SK-N-SH (cell line): ENCODE measurements at places on chromosomes 13 and 19.

DNA sequence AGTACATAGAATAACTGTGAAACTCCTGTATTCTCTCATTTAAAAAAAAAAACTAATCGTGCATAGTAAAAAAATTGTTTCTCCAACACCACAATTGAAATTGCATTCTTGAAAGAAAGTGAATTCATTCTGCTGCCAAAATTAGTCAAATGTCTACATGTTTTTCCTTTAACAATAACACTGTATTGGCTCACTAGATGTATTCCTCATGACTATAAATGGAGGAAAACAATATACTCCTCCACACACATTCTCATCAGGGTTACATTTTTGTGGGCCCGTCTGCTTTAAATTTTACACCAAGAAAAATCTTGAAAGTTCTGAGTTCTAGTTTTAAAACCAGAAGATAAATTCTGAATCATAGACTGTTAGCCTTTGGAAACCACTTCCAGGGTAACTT is 233.6 kb downstream of the KLF12 start:
- no peak for DNase-seq

DNA sequence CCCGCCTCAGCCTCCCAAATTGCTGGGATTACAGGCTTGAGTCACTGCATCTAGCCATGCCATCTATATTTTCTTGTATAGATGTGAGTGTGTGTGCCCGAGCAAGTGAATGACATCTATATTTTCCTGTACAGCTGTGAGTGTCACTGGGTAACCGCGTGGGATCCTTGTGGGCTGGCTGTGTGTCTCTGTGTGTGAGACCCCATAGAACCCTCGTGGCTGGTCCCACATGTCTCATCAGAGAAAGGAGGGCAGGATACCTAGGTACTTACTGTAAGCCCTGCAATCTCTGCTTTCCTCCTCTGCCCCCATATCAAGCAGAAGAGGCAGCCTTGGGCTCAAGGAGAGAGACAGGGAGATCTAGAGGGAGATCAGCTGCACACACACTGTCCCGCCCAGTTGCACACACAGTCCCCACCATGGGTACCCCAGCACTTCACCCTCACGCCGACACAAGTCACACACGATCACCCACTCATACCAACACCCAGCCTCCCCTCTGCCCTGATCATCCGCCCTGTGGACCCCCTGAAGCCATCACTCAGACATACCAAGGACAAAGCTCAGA is 655 bp downstream of the DENND1C start:
- DNase-seq, result no peak

- DNase-seq, result no peak
Observed at GRCh38 chr13:97246596-97247158, 24.5 kb downstream of the MBNL2 start.

GRCh38 chr19:13986348-13986904 is 19.7 kb downstream of the RFX1 start:
- peak; percentile 97 for DNase-seq

DNA sequence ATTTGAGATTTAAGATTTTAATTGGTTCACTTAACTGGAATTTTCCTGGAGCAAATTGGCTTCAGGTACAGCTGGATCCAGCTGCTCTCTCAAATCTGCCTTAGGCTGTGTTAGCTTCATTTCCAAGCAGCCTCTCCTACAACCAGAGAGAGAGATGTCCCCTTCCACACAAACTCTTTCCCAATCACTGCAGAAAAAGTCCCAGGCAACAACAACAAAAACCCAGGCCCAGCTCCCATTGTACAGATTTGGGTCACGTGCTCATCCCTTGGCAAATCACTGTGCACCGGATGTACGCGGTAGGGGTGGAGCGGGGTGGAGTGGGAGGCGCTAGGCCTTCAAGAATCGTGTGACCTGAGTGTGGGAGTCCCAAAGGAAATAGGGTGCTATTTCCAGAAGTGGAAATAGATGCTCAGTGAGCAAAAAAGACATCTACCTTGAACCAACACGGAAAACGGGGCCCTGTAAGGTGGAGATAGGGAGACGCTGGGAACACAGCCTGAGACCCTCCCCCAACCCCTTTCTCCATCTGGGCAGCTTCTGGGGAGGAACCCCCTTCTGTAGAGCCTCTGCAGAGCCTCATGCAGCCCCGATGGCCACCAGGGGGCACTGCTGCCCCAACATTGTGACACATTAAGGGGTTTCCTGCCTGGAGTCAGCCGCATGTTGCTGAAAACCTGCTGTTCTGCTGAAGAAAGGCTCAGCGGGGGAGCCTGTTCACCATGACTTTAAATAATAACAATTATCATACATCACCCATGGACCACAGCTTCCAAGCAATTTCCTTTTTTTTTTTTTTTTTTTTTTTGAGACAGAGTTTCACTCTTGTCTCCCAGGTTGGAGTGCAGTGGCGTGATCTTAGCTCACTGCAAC is 25.4 kb downstream of the HPN start:
- peak; percentile 90 for DNase-seq

DNA sequence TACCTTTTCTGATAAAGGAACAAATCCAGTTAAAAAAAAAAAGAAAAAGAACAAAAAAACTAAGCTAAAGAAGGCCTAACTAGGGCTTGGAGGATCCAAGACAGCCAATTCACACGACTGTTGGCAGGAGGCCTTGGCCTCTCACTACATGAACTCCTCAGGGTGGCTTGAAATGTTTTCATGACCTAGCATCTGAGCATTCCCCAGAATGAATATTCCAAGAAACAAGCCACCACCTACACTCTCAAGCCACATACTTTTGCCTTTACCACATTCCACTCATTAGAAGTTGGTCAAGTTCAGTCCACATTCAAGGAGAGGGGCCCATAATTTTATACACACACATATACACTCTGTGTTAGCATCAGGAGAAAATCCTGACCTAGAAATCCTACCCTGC is 97.6 kb upstream of the SIAH3 start:
- no peak for DNase-seq

- DNase-seq, result no peak
Observed at GRCh38 chr13:106277484-106278154, 257.8 kb downstream of the EFNB2 start.

GRCh38 chr13:26025196-26025595 is 26.6 kb downstream of the SHISA2 start:
- DNase-seq, result no peak

DNA sequence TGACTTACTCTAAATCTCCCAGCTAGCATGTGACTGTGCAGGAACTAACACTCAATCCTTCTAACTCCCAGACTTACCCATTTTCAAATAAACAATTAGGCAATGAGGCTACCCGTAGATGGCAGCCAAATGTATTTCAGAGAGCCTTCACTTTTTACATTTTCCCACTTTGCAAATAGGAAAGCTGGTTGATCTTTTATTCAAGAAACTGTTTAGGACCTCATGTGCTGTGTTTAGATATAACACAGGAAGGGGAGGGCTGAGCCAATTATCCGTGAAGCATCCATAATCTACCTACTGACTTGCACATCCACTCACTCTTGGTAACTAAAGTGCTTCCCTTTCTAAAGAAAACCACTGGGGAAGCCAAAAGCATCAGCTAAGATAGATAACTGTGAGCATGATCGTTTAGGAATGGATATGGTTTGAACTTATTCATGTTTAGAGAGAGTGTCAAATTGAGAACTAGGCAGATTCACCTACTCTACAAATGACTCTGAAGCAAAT is 33.4 kb downstream of the MBNL2 start:
- DNase-seq, result no peak

DNA sequence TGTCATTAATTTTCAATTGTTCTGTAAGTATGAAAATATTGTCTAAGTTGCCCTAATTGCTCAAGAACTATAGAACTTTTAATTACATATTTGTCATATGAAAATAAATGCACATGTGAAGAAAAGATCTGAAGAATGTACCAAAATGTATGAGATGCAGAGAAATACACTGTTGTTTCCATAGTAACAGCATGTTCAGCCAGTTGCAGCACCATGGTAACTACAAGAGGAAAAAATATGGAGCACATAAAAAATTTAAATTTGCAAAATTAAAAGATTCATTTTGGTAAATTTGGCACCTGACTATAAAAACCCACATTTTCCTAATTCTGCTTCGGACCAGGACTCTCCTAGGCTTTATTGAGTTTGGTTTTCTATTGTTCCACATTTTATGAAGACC is 1170.0 kb upstream of the MIR17HG start:
- DNase-seq, result no peak

GRCh38 chr13:106467427-106468122 is 67.9 kb downstream of the EFNB2 start:
- no peak for DNase-seq

GRCh38 chr19:7781157-7781556 is 18.1 kb downstream of the CLEC4M start:
- DNase-seq, result no peak

- no peak for DNase-seq
Observed at GRCh38 chr19:19324059-19324770, 3.6 kb downstream of the MAU2 start.

DNA sequence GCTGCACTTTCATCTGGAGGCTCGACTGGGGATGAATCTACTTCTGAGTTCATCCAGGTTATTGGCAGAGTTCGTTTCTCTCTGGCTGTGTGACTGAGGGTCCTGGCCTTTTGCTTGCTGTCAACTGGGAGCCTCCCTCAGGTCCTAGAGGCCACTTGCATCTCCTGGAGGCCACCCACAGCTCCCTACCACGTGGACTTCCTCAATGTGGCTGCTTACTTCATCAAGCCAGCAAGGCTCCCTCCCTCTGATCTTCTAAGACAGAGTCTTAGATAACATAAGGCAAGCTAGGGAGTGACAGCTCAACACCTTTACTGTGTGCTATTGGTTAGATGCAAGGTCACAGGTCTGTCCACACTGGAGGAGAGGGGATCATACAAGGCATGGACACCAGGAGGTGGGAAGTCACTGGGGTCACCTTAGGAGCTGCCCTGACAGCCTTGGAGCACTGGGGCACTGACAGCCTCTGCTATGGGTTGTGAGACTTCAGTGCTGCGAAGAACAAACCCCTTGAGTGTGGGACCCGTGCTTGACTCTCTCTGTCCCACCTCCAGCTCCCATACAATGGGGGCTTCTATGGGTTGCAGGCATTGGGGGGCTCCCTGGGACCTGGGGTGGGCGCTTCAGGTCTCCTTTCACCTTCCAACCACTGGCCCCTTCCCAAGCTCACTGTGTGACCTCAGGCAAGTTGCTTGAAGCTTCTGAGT is 5.3 kb downstream of the FAM187B start:
- no peak for DNase-seq

DNA sequence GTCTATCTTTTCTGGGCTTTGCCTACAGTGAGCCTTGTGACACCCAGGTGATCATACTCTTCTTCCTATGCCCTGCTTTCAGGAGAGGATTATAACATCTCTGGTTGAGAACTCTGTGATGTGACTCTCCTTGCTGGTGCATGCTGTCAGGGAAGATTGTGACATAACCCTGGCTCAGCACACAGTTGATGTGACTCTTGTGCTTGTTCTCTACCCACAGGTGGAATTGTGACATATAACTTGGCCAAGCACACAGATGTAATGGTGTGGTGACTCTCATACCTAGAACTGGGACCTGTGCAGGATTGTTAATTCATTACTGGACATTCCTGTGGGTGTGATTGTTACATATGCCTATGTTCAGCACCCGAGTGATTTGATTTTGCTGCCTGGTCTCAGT is 21.7 kb upstream of the ZNF254 start:
- no peak for DNase-seq

GRCh38 chr19:13843104-13843921 is 33.6 kb upstream of the NANOS3 start:
- DNase-seq, result peak; percentile 58

DNA sequence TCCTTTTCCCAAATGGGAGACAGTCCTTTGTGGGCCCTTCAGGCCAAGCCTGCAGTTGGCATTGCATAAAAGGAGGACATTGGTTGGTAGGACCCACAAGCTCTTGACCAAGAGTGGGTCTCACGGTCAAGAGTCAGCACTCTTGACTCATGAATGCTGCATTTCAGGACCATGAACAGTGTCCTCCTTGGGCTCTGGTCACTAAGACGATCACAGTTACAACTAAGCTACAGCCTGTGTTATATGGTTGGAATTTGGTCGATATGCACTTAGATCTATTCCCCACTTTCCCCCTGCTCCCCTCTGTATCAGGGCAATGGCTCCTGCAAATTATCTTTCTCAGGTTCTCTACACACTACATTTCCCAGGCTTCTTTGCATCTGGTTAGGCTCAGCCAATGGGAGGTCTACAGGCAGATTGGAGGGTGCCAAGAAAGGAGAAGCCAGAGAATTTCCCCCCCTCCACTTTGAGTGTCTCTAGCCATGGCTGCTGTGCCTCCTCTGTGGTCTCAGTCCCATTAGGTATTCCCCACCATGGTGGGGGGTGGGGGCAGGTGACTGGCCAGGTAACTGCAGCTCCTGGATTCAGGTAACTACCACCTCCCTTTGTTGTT is 3.1 kb upstream of the OLFM2 start:
- no peak for DNase-seq

DNA sequence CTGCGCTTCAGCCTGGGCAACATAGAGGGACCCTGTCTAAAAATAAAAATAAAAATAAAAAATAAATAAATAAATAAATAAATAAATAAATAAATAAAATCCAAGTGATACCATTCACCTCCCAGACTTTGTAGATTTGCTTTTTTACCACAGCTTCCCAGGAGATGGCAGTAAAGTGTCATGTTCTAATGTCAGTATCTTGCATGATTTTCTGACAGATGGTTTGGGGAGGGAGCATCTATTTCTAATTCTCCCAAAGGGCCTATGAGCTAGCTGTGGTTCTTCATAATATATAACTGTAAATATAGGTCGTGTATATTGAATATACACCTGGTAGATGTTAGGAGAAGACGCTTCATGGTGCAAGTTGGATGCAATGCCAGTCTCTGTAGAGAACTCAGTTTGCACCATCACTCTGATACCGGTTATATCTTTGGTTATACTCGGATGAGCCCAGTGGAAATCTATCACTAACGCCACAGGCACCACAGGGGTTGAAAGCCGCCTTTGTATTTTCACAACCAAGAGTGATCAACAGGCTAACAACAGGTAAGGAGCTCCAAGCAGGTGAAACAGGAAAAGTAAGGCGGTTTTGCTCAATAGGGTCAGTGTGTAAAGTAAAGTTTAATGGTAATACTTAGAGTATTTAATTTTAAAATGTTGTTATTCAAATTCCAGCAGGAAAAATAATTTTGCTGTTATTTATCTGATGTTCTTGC is 13.9 kb downstream of the APLP1 start:
- peak; percentile 79 for DNase-seq

DNA sequence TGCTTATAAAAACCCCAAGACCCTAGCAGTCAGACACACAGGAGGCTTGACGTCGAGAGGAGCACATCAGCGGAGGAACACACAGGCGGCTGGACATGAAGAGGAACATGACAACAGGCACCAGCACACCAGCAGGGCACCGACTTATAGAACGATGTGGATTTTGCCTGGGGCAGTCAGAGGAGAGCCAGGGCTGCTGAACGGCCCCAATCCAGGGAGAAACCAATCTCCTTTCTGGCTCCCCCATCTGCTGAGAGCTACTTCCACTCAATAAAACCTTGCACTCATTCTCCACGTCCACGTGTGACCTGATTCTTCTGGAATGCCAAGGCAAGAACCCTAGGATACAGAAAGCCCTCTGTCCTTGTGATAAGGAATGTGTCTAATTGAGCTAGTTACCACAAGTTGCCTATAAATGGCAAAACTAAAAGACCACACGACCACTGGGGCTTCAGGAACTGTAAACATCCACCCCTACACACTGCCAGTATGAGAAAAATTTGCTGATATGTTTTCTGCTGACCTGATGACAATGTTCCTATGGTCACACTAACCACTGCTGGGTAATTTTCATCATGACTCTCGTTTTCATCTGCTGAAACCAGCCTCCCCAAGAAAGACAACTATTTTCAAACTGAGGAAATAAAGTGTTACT is 35.8 kb upstream of the CEACAM21 start:
- no peak for DNase-seq
